ENCODE measurements at places on chromosomes 16 and 17.

- DNase-seq, result no peak
These were observed 6.3 kb downstream of the ATP2A3 start for GRCh38 chr17:3957735-3958599.

DNA sequence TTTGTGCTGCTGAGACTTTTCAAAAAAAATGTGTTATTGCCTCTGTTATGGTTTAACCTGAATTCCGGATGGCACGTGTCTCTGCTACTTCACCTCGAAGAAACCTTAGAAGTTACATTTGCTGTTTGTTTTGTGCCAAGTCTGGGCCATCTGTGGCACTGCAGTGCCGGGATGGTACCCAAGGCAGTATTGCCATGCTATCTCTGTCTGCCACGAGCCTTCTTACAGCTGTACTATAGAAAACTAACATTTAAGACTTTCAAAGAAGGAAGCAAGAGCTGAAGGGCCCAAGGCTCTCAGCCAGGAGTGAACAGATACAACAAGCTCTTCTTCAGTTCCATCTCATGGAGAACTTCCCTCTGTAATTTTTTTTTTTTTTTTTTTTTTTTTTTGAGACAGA lies 73.7 kb upstream of the NOL11 start:
- no peak for DNase-seq

- peak; percentile 47 for DNase-seq
These were observed 31.8 kb downstream of the USP7 start for GRCh38 chr16:8931859-8932258.

DNA sequence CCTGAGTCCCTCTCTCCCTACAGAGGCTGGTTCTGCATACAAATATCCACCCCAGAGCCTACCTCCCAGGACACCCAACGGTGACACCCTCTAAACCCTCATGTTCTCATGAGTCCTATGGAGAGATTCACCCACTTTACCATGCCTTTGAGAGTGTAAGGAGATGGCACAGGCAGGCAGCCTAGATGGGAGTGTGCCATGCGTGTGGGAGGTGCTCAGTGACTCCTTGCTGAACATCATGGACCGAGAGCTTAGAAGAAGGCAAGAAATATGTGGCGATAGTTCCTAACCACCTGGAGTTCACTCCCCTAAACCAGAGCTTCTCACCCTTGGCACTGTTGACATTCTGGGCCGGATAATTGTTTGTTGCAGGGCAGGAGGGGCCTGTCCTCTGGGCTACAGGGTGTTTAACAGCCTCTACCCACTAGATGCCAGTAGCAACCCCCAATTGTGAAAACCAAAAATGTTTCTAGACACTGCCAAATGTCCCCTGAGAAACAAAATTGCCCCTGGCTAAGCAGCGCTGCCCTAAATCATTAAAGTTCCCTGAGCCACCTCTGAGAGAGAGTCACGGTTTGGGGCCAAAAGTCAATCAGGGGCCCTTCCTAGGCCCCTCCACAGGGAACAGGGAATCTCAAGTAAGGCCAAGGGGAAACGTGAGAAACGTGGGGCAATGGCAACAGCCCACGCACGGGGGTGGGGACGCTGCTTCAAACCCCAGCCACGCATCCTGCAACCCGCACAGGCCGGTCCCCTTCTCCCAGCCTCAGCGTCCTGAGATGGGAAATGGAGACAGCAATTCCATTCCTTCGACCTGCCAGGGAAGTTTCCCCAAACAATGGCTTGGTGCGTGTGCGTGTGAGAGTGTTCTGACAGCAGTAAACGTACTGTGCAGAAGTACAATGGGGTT lies 66.8 kb downstream of the C16orf78 start:
- no peak for DNase-seq

DNA sequence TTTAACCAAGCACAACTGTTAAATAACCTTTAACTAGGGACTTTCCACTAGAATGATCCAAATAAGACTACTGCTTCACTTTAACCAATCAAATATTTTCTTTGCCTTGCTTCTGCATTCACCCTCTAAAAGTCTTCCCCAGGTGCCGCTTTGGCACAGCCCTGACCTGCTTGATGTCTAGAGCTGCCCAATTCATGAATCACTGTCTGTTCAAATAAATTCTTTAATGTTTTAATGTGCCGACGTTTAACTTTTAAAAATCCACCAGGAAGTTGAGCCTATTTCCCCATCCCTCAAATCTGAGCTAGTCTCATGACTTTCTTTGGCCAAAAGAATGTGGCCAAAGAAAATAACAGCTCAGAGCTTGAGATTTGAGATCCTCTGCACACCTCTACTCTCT lies 277.8 kb upstream of the SOX9 start:
- no peak for DNase-seq

Measured in activated CD4-positive, alpha-beta T cell treated with anti-CD3 and anti-CD28 coated beads, Interleukin-2, amount 50 U/mL, for 4 hours (primary cell).